ENCODE measurements at places on chromosomes 5 and 9.

DNA sequence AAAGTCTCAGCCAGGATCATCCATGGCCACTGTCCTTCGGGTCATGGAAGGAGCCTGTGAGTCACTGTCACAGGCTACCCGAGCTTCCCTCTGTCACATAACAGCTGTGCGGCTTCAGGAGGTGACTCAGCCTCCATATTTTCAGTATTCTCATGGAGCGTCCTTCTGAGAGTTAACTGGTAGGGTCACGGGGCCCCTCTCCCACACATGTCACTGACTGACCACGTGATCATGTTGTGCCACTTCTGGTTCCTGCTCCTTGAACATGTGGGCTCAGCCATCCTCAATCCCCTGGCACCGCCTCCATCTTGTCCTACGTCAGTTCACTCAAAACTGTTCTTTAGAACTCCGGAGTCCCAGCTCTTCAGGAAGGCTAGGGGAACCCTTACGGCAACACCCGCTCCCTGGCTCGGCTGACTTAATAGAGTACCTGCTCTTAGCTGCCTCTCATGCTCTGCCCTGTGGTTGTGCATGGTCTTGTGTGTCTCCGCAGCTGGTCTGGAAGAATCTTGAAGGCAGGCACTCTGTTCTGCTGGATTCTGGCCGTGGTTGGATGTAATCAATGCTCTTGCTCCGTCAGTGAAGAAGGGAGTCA lies 182.8 kb downstream of the ICE1 start:
- DNase-seq, result no peak

- no peak for DNase-seq
Measured at GRCh38 chr5:5422819-5423515, 490 bp downstream of the ICE1 start.

GRCh38 chr5:181044662-181045305 lies 4.7 kb downstream of the BTNL9 start:
- DNase-seq, result no peak

DNA sequence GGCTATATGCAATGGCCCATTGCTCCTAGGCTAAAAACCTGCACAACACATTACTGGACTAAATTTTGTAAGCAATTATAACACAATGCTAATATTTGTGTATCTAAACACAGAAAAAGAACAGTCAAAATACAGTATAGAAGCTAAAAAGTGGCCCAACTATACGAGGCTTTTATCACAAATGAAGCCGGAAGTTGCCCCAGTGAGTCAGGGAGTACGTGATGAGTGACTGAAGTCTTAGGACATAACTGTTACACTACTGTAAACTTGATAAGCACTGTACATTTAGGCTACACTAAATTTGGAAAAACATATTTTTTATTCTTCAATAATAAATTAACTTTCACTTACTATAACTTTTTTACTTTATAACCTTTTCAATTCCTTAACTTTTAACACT lies 105.2 kb upstream of the PRR16 start:
- no peak for DNase-seq

DNA sequence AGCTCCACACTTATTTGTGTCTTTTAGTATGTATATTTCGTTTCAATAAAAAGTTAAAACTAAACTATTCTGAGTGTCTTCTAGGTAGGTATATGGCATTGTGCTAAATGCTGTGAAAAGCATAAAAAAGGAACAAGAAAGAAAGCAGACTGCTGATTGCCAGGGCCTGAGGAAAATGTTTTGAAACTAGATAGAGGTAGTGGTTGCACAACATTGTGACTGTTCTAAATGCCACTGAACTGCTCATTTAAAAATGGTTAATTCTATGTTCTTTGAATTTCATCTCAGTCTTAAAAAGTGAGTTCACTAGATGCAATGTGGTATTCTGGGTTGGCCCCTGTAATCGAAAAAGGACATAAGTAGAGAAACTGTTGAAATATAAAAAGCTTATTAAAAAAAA lies 2.6 kb upstream of the ALAD start:
- no peak for DNase-seq

GRCh38 chr5:83414601-83415000 lies 56.9 kb upstream of the VCAN start:
- no peak for DNase-seq

- no peak for DNase-seq
Measured at GRCh38 chr5:91092859-91093783, 290.0 kb downstream of the ARRDC3 start.

- no peak for DNase-seq
Measured at GRCh38 chr9:86639899-86640379, 285.7 kb upstream of the TUT7 start.

GRCh38 chr9:107375651-107376369 lies 92.7 kb downstream of the RAD23B start:
- DNase-seq, result no peak

GRCh38 chr9:35994959-35995358 lies 37.0 kb upstream of the OR2S2 start:
- DNase-seq, result no peak
